Foreskin keratinocyte (primary cell): ENCODE measurements at places on chromosomes 12 and 14. TPM values are rescaled to one million over a fixed set of nuclear protein-coding genes. Genes with fewer than 3 reads are reported as not detected.

CACNA2D4 gene
- total RNA-seq = 0.10 and 0.11 TPM in 2 replicates

DNA sequence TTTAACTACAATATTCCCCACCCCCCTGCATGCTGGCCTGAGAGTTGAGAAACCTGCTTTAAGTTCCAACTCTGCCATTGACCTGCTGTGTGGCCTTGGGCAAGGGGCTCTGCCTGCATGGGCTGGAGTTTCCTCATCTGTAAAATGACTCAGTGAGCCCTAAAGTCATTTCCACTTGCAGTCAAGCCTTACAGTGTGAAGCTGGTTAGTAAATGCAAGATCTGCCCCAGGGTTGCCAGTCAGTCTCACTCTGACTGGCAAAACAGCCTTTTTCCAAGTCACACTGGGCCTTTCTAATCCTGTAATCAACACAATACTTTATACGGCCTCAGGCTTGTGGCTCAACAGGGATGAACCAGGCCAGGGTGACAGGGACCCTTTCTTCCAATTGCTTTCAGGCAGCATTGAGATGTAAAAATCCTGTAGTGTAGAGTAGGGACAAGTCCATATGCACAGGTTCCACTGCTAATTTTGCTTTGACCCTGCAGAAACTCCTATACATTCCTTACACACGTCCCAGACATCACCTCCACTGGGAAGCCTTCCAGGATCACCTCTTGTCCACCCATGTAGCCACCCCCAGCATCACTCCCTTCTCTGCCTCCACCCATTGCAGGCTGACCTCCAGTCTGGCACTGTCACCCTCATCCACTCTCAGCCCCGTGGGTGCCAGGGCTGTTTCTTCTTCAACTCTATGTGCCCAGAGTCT, 42.6 kb upstream of the PRIMA1 start:
- peak; percentile 2 for DNase-seq

GRCh38 chr12:70691018-70691672, 53.9 kb upstream of the PTPRB start:
- no peak for DNase-seq

- DNase-seq = no peak
Measured at GRCh38 chr12:52585066-52585465, 11.4 kb upstream of the KRT74 start.

DNA sequence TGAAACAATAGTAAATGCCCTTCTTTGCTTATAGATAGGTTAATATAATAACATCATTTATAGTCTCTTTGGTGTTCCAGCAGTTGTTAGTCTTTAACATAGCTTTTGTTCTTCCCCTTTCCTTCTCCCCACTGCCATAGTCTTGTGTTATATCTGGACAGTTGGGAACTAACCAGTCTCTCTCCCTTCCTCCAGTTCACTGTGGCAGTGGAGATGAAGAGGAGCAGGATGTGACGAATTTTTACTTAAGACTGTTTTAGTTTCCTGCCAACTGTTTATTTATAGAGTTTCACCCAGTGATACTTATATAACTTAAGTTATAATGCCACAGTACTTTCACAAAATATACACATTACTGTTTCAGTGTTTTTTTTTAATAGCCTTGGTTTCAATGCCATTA, 277.4 kb downstream of the PDZRN4 start:
- DNase-seq = no peak
